Esophagus muscularis mucosa (tissue), 4 donors: ENCODE measurements at places on chromosomes 3 and 15.

- DNase-seq = no peak
These were observed 70.5 kb upstream of the PPIB start for GRCh38 chr15:64233299-64233698.

GRCh38 chr3:24492971-24493551 is 1.6 kb downstream of the THRB start:
- no peak for DNase-seq

GRCh38 chr3:124620600-124621063 is 109.6 kb upstream of the UMPS start:
- DNase-seq = no peak

GRCh38 chr3:194286375-194287146 is 64.6 kb downstream of the CPN2 start:
- no peak for DNase-seq

GRCh38 chr3:179288845-179289244 is 34.0 kb upstream of the ZNF639 start:
- peak; percentile 50 for DNase-seq

DNA sequence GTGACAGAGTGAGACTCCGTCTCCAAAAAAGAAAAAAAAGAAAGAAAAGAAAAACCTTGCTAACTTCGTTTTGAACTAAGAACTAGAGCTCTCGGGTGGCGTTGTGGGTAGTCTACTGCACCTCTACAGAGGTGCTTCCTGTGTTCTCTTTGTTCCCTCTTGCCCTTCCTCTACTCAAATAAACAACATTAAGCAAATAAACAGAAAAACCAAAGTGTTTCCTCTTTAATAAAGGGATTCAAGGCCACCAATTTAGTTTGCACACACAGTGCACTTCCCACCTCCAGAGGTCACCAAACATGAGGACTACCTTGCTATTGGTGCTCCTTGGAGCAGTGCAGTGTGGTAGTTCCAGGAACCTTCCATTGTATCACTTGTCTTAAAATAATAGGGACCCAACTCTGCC is 354.2 kb upstream of the TBL1XR1 start:
- no peak for DNase-seq
